ENCODE measurements at places on chromosomes 4 and X. TPM values are rescaled to one million over a fixed set of nuclear protein-coding genes. Genes with fewer than 3 reads are reported as not detected.

VCX3A gene
- not detected for total RNA-seq

- H3K27ac ChIP-seq = peak overlapping the region; percentile 31
- no peaks in the 10 kb centered on the region for H3K36me3 ChIP-seq
- no peaks in the 10 kb centered on the region for H3K4me1 ChIP-seq
- DNase-seq = no peak
- H3K27me3 ChIP-seq = no peaks in the 10 kb centered on the region
Observed at GRCh38 chr4:44916411-44916810, 190.1 kb upstream of the GNPDA2 start.

DNA sequence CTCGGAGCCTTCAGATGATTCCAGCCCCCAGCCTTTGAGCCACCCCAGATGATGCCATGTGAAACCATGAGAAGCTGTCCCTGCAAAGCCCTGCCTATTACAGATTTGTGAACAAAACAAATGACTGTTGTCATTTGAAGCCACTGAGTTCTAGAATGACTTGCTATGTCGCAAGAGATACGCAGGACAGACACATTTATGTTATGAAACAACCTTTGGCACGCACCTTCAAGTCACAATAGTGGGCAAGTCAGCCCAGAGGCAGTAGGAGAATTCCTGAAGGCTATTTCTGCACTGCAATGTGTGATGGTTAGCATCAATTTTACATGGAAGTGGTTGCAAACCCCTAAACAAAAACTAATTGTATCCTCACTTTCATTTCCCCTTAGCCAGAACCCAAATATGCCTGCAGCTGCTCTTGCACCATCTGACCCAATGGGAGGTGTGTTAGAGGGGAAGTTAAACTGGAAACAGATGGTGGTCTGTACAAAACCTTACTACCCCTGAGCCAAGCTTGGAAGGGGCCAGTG, 174.4 kb upstream of the ATP6AP2 start:
- no peaks in the 10 kb centered on the region for H3K4me1 ChIP-seq
- H3K27me3 ChIP-seq = no peaks in the 10 kb centered on the region
- no peak overlapping the region for H3K27ac ChIP-seq
- no peak overlapping the region for H3K4me3 ChIP-seq

GRCh38 chr4:15809058-15809457, 30.9 kb downstream of the CD38 start:
- no peak overlapping the region for H3K27ac ChIP-seq
- no peak for DNase-seq
- no peaks in the 10 kb centered on the region for H3K27me3 ChIP-seq
- H3K36me3 ChIP-seq = no peaks in the 10 kb centered on the region
- H3K4me1 ChIP-seq = no peaks in the 10 kb centered on the region

DNA sequence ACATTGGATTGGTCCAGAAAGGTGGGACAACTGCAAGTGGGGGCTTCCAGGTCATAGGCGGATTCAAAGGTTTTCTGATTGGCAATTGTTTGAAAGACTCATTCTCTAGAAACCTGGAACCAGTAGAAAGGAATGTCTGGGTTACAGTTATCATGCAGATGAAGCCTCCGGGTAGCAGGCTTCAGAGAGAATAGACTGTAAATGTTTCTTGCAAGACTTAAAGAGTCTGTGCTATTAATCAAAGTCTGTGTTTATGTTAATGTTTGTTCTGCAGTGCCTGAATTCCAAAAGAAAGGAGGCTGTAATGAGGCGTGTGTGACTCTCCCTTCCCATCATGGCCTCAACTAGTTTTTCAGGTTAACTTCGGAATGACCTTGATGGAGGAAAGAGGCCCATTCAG, 43.9 kb upstream of the GC start:
- DNase-seq = no peak
- H3K4me1 ChIP-seq = no peaks in the 10 kb centered on the region
- no peak overlapping the region for H3K27ac ChIP-seq
- no peaks in the 10 kb centered on the region for H3K36me3 ChIP-seq
- no peak overlapping the region for H3K4me3 ChIP-seq
- no peaks in the 10 kb centered on the region for H3K27me3 ChIP-seq

DNA sequence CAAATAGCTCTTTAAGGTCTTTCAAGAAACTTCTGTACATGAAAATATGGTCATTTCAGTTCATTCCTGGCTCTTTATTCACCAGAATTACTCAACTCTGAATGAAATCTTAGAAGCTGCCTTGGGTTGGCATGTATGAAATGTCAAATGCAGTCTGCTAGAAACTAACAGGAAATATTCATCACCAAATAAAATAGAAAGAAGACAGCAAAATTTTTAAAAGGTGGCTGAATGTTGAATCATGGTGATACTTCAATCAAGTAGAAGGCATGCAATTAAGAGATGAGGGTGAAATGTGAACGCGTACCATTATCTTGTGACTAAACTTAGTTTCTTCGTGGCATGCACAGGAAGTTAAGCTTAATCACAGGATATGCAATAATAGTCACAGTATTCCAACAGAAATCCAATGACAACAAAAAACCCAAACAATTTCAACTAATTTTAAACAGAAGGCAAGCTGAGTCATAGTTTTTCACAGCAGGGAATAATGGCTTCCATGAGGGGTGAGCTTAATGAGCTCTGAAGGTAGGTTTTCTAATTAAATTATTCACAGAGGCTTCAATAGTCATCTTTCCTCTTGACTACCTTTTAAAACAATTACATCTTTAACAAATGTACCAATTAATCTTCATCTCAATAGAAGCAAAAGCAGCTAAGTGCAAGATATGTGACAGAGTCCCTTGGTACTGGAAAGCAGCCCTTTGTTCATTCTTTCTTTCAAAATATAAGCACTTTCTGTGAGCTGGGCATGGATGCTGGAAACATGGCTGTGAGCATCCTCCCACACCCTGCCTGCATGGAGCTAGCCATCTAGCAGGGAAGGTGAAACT, 44.5 kb downstream of the SCFD2 start:
- no peaks in the 10 kb centered on the region for H3K36me3 ChIP-seq
- DNase-seq = no peak
- no peak overlapping the region for H3K4me3 ChIP-seq
- no peaks in the 10 kb centered on the region for H3K27me3 ChIP-seq
- no peak overlapping the region for H3K27ac ChIP-seq
- no peaks in the 10 kb centered on the region for H3K4me1 ChIP-seq

DNA sequence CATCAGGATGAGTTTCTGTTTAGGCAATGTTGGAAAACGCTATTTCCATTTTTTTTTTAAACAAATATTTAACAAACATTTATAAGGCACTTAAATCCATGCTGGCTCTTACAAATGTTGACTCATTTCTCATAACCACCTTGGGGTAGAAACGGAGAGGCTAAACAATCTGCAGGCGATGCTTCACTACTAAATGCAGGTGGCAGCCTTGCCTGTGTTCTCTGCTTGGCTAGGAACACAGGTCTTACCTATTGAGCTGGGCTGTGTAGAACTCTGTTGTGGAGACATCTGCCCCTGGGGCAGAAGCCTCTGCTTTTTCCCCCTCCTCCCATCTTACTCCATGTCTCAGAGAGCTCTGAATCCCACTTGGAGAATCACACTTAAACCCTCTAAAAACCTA, 1.4 kb upstream of the CXCL1 start:
- H3K4me1 ChIP-seq = peaks cover 5% of the 10 kb centered on the region
- DNase-seq = no peak
- H3K36me3 ChIP-seq = no peaks in the 10 kb centered on the region
- H3K27ac ChIP-seq = no peak overlapping the region
- H3K27me3 ChIP-seq = no peaks in the 10 kb centered on the region

- no peaks in the 10 kb centered on the region for H3K36me3 ChIP-seq
- H3K4me1 ChIP-seq = no peaks in the 10 kb centered on the region
- DNase-seq = no peak
- H3K27ac ChIP-seq = no peak overlapping the region
Observed at GRCh38 chr4:25966171-25966570, 52.2 kb downstream of the SMIM20 start.

DNA sequence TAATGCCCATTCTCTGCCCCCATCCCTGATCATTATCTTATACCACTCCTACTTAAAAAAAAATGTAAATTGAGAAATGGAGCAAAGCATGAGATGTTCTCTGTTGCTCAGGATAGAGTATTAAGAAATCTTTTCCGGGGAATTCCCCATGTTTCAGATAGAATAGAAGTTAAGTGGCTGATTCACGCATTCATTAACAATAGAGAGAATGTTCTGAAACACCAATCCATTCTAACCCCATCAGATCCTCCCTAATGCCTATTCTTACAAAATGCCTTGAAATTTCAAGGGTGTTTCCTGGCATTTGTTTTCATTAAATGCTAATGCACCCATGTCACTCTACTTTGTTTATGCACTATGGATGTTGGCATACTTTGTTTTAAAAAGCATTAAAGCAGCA, 101.1 kb downstream of the AREG start:
- H3K4me1 ChIP-seq = no peaks in the 10 kb centered on the region
- no peaks in the 10 kb centered on the region for H3K36me3 ChIP-seq
- no peak for DNase-seq

- no peaks in the 10 kb centered on the region for H3K36me3 ChIP-seq
- H3K27ac ChIP-seq = no peak overlapping the region
- H3K27me3 ChIP-seq = no peaks in the 10 kb centered on the region
- H3K4me3 ChIP-seq = no peak overlapping the region
- DNase-seq = no peak
Observed at GRCh38 chrX:29024871-29025270, 437.6 kb downstream of the IL1RAPL1 start.

Data from uterus (tissue), 4 donors.